ENCODE measurements at places on chromosomes 4 and X. TPM values are rescaled to one million over a fixed set of nuclear protein-coding genes. Genes with fewer than 3 reads are reported as not detected.

NWD2 gene
- not detected for total RNA-seq

DNA sequence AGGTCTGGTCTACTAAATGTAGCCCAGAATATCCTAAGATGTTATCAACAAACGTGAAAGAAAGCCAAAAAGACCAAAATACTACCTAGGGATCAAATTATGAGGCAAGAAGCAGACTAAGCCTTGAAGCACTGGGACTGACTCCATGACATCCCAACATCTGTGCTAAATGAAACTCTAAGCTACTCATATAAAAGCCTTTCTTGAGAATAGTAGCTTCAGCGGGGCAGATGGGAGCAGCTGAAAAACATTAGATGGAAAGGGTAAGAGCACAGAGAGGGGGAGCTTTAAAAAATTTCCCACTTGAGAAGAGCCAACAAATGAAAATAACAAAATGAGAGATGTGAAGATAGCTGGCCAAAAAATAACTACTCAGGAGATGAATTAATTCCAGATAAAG is 81.7 kb downstream of the MAD2L1 start:
- no peak for DNase-seq

DNA sequence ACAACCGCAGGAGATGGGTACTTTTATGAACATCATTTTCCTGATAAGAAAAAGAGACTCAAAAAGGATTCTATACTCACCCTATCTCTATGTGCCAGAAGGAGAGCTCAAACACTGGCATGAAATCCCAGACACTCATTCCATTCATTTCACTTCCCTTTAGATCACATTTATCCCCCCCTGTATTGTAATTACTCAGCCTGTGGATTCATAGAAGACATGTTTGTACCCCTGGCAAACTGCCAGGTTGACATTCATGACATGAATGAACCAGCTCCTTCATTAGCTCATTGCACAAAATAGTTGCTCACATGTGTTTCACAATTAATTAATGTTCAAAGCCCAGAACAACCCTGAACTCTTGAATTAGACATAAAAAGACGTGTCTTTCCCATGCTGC is 4.9 kb downstream of the SMR3A start:
- DNase-seq = no peak

VEGFD gene
- 16.8 TPM for total RNA-seq

GRCh38 chr4:163505374-163505773 is 10.9 kb downstream of the TMA16 start:
- DNase-seq = no peak

- DNase-seq = no peak
Measured at GRCh38 chrX:106621836-106622235, 10.1 kb downstream of the RADX start.

- no peak for DNase-seq
Measured at GRCh38 chr4:73978886-73979285, 2.9 kb downstream of the PF4 start.

PWWP3B gene
- total RNA-seq = 3.2 TPM

DNA sequence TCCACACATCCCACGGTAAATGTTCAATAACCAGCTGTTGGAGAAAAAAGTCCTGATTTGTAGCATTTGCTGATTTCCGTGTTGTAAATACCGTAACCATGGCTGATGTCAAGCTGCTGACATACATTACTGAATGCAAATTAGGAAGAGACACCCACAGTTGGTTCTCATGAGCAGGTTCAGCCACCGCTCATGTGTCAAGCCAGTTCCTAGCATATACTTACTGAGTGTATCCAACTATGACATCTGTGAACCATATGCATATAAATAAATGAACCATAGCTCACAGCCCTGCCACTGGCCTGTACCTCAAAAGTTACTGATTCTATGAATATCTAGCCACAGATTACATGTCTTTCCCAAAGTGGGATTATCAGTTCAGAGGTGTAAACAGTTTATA is 29.5 kb downstream of the FHDC1 start:
- no peak for DNase-seq

DNA sequence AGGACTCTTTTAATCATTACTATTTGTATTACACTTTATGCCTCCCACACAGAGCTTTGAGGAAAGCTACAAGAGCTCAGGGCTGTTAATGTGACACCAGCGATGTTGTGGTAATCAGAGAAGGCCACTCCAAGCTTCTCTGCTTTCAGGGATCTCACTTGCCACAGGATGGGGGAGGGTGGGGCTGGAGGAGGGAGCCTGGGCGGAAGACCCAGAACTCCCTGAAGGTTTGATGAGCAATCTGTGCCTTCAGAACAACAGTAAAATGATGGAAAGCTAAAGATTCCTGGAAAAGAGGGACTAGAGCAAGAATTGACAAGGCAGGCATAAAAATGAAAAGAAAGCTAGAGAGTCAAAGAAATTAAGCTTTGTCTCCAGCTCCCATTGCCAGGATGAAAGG is 75.6 kb downstream of the MAML3 start:
- DNase-seq = peak; percentile 60

DNA sequence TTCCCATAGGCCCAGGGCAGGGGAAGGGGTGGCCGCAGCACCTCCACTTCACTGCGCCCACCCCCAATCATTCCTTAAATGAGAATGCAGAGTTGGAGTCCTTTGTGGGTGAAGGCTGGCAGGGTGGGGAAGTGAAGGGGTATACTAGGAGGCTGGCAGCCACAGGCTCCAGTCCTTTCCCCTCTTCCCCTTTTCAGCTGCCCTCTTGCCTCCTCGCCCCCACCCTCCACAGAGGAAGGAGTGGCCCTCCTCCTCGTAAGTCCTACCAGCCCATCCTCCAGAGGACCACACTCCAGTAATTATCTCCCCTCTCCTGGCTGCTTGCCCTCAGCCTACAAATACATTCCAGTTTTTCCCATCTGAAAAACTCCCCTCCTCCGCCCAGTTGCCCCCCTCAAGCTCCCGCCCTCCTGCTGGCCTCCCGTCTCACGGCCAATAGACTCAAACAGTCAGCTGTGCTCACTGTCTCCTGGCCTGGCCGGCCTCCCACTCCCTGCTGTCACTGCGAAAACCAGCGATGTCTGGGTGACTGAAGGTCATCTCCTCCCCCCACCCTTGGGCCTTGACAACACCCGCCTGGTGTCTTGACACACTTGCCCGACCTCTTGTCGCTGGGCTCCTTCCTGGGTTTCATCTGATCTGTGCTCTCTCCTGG is 38.8 kb downstream of the EFNB1 start:
- DNase-seq = no peak

CXCL11 gene
- total RNA-seq = not detected

DNA sequence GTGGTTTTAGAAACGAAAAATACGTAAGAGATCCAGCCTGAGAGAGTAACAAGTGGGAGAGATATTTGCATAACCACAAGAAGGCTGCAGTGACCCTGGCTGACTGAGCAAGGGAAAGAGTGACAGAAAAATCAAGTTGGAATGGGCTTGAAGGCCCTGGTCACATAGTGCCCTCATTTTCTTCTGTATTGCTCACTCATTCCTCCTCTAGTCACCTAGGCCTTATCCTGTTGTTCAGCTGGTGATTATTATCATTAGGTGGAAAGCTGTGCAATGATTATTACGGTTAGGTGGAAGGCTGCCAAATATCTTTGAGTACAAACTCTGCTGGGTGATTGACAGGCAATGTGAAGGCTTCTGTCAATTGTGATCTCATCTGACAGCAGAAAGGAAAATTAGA is 2384.1 kb downstream of the PCDH7 start:
- no peak for DNase-seq

AKAP17A gene
- total RNA-seq = 14.9 TPM

GRCh38 chr4:122711919-122712318 is 20.6 kb upstream of the BBS12 start:
- no peak for DNase-seq

Measured in gastrocnemius medialis (tissue), 4 donors.